ENCODE measurements at places on chromosomes 1 and 21.

- DNase-seq = no peak
Measured at GRCh38 chr1:116573431-116574095, 2.7 kb upstream of the CD58 start.

DNA sequence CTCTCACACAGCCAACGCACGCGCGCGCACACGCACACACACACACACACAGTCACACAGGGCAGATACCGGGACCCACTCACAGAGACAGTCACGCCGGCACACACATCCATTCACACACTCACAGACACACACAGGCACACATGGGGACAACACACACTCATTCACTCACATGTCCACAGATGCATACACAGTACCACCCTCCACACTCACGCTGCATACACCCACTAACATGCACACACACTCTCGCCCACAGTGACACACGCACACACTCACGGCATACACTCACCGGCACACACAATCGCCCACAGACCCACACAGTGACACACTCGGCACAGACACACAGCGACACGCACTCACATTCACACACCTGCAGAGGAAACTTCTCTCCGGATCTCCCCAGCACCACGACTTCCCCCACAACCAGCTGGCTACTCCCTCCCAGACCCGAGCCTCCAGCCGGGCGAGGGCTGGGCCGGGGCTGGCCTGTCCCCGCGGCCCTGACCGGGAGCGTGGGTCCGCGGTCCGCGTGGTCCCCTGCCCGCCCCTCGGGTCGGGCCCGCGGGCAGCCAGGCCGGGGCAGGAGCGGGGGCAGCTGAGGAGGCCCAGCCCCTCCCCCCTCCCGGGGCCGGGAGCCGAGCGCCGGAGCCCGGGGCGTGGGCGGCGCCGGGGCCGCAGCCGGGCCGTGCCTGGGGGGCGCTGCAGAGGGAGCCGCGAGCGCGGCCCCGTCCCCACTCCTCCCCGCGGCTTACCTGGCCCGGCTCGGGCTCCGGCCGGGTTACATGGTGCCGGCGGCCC lies 552 bp downstream of the DLGAP3 start:
- DNase-seq = peak; percentile 93

DNA sequence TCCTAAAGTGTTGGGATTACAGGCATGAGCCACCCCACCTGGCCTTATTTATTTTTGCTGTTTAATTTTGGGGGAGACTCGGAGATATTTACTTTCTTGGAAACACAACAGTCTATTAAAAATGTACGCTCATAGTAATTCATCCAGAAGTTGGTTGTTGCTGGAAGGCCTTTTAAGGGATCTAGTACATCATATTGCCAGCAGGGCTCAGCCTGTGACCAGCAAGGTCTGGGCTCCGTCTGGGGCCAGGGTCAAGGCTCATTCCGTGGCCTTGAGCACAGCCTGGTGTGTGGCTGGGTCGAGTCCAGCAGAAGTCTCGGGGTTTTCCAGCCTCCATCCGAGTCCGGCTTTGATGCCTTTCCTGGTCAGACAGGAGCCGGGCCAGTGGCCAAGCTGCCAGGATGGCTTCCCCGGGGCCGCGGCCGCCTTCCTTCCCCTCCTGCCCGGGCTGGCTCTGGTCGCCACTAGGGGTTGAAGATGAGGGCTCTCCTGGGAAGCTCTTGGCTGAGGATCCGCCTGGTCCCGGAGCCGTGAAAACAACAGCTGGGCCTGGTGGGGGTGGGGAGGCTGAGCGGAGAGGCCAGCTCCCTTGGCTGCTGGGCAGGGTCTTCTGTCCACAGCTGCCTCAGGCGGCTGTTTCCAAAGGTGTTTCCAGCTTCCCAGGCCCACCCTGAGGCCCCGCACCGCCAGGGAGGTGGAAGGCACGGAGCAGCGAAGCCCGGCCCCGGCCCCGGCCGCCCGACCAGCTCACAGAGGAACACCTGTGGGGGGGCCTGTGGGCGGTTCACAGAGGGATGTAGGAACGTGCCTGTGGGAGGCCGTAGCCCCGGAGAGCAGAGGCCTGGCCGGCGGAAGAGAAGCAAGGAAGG lies 5.1 kb upstream of the VWA1 start:
- DNase-seq = peak; percentile 99

GRCh38 chr1:154611150-154611862 lies 3.3 kb upstream of the ADAR start:
- DNase-seq = no peak

DNA sequence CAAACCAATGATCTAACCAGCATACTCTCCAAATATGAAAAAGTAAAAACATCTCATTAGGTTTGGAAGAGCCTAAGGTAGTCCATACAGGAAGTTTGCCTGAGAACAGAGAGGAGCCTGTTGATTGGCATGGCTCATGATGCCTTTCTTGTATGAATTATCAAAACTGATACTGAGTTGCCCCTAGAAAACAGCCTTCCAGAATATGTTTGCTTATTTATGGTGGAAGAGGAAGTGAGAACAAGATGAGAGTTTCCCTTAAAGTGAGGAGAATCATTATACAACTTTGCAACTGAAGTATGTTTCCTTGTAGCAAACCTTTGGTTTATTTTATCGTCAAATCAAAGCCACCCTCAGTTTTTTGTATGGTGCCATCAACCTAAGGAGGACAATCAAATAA lies 23.8 kb upstream of the KIAA1614 start:
- DNase-seq = no peak

DNA sequence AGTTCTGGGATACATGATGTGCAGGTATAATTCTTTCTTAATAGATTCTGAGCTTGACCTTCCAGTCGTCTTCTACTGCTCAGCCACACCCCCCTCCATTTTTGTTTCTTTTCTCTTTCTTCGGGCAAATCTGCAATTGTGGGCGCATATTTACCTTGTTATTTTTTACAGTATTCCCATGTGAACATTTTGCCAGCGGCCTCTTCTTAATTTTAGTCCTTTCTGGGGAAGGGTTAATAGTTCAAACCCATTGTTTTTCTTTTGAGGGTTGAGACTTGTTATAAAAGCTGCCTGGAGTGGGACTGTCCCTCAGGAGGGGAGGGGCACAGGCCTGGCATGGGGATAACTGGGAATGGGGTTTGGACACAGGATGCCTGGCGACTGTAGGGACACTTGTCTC lies 40.3 kb downstream of the PBX1 start:
- no peak for DNase-seq

- no peak for DNase-seq
Measured at GRCh38 chr1:204443871-204444581, 32.4 kb upstream of the PPP1R15B start.

DNA sequence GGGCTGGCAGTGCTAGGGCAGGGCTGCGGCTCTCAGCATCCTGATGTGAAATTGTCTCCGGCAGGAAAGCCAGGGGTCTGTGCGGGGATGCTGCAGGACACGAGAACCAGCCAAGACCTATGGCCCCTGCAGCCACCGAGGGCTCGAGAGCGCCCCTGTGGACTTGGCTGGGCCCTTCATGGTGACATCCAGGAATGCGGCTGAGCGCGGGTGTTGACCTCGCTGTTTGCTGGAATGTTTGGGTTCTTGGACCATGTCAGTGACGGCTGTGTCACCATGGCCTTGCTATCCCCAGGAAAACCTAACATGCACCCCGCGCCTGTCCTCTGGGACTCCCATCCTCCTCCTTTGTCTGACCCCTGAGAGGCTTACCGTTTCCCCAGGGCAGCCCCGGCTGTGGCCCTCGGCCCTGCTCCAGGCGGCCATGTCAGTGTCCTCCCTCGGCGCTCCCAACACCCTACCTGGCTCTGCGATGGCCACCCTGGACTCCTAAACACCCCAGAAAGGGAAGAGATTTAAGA lies 14.3 kb upstream of the C1orf174 start:
- DNase-seq = no peak

GRCh38 chr21:27058673-27059605 lies 92.1 kb upstream of the ADAMTS5 start:
- DNase-seq = no peak

DNA sequence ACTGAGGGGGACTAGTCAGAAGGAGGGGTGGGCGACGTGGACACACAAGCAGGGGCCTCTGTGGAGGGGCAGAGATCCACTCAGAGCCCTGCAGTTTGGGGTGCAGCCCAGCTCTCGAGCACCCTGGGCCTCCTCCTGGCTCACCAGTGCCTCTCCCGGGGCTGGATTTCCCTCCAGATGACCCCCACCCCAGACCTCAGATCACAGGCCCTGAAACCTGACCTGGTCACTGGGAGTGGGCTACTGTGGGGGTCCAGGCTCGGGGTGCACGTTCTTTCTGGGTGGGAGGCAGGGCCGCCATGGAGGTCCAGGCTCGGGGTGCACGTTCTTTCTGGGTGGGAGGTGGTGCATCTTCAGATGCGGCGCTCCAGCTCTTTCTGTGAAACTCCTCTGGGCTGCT lies 10.3 kb upstream of the LHX4 start:
- DNase-seq = no peak

DNA sequence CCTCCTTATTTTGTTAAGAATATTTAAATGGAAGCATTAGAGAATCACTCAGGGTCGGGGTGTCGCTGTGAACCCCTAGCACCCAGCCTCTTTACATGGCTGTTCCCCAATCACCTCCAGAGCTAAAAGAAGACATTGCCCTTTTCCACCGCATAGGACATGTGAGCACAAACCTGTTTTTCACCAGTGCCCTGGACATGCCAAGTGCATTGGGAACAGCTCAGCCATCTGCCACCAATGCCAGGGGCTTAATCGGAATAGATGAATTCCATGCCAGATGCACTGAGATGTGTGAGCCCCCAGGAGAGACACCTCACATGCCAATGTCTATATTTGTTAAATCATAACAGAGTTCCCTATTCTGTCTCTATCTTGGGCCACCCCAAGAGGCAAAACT lies 33.3 kb downstream of the EIF2D start:
- DNase-seq = no peak

Data from NCI-H510A treated with DMSO at 0.1 percent for 48 hours (cell line).